ENCODE measurements at places on chromosomes 3 and 15.

DNA sequence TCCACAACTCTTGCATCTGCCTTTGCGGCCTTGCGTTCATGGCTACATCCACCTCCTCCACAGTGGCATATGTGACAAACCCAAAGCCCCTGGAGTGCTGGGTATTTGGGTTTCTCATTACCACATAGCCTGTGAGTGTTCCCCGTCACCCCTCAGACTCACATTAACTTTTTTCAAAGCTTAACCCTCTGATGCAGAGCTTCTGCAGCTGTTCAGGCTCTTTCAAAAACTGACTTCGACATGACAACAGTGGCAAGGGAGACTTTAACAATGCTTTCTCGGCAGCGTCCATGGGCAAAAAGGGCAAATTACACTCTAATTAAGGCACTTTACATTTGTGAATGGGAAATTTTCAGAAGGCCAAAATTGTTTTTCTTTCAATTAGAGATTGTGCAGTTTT is 343.2 kb downstream of the UNC13C start:
- no peak for DNase-seq

DNA sequence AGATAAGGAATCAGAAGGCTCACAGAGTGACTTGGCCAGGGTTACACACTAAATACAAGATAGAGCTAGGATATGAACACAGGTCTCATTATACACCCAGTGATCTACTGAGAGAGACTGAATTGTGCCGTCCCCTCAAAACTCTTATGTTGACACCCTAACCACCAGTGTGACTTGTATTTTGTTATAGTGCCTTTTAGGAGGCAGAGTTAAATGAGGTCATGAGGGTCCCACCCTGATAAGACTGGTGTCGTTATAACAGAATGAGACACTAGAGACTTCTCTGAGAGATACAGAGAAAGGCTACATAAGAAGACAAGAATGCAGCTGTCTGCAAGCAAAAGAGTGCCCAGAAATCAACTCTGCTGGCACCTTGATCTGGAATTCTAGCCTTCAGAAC is 12.6 kb downstream of the KPNA1 start:
- DNase-seq = no peak

GRCh38 chr3:144852999-144853398 is 881.4 kb downstream of the DIPK2A start:
- no peak for DNase-seq

DNA sequence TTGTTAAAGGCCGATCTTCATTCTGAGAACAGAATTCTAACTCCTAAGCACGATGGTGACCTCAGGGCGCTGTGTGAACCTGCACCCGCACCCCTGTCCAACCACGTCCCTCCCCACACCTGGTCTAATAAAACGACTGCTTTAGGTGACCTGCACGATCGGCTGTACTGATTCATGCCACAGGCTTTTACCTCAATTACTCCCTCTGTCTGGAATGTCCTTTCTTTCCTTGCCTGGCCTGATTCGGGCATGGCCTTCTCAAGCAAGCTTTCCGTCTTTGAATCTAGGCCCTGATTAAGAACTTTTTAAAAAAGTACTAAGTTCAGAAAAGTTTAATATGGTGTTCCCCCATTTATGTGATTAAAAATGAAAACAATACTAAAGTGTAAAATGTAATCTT is 842 bp upstream of the U2SURP start:
- peak; percentile 39 for DNase-seq

GRCh38 chr3:180854887-180855286 is 57.6 kb upstream of the FXR1 start:
- DNase-seq = no peak

- DNase-seq = no peak
These were observed 55.9 kb downstream of the LIPC start for GRCh38 chr15:58487724-58488120.

DNA sequence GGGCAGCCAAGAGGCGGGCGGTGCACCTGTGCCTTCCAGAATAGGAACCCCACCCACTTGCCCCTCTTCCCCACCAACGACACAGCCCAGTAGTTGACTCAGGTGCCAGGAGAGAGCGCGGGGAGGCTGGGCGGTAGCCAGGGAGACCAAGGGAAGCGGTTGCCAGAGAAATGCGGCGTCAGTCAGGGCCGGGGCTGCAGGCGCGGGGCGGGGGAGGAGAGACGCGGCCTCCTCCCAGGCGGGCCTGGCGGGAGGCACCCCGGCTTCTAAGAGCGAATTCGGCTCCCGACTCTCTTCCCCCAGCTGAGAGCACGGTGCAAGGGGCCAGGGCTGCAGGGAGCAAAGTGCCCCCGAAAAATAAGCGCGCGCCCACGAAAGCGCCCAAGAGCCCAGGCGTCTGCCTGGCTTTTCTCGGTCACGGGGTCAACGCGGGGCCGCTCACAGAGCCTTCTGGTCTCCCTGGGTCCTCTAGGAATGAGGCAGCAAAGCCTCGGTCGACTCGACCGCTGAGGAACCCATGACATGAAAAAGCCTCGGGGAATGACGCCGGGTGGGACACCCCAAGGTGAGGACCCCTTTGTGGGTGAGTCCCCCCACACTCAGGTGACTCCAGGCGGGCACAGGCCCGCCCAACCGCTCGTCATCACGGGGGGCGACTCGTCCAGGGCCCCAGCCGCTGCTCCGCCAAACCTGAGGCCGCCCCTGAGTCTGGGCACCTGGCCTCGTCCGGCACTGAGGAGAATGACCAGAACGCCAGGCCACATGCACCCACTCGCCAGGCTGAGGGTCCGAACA is 716 bp downstream of the CPEB1 start:
- no peak for DNase-seq

GRCh38 chr15:41827290-41827879 is 507 bp upstream of the JMJD7 start:
- DNase-seq = no peak

GRCh38 chr15:86004061-86004460 is 75.6 kb upstream of the AGBL1 start:
- DNase-seq = no peak

DNA sequence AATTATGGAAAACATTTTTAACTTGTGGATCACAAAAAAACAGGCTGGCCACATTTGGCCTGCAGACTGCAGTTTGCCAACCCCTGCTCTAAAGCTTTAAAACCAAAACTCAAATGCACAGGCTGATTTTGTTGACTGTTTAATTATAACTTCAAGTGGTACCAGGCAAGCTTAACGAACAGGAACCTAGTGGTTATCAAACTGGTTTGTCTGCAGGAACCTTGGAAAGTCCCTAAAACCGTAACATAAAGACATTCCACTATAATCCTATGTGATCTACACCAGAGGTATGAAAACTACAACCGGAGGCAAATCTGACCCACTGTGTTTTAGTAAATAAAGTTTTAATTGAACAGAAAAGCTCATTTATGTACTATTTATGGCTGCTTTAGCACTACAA is 52.4 kb downstream of the TBL1XR1 start:
- no peak for DNase-seq

DNA sequence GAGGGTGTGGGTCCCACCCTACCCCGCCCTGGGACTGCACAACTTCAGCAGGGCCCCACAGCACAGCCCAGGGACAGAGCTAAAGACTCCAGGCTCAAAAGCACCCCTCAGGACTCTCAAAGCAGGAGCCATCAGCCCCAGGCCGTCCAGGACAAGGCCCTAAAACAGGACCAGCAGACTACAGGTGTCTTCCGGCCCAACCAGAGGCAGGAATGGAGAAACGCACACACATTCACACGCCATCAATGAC is 26.1 kb downstream of the ATRIP start:
- no peak for DNase-seq

- DNase-seq = no peak
These were observed 97.8 kb downstream of the CHSY1 start for GRCh38 chr15:101153801-101154656.

DNA sequence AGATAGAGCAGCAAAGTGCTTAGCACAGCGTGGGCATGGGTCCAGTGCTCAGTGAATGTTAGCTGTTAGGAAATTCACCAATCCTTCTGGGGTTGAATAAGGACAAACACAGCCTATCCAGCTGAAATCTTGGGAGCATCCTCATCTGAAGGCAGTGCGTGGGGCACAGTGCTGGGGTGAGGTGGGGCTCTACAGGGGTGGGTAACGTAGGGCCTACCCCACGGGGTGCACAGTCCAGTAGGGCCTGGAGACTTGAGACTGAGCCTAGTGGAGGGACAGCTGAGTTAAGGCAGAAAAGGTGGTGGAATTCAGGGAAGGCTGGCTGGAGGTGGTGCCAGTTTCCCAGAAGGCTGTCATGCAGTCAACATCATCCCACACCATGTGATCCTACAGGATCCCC is 73.0 kb downstream of the ISG20 start:
- no peak for DNase-seq

DNA sequence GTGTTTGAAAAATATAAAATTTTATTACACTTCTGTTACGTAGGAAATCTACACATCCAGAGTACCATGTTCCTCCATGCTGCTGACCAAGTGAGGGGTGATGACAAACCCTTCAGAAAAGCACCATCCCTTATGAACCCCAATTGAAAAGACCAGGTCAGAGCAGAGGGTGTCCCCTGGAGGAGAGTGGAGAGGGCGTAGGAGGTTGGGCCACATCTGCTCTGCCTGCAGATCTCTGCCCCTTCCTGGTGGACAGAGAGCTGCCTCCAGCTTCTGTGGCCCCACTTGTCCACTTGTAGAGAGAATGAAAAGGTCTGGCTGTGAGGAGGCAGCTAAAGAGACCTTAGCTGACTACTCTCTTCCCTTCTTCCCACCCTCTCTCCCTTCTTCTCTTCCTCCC is 55.5 kb downstream of the GLDN start:
- DNase-seq = no peak

DNA sequence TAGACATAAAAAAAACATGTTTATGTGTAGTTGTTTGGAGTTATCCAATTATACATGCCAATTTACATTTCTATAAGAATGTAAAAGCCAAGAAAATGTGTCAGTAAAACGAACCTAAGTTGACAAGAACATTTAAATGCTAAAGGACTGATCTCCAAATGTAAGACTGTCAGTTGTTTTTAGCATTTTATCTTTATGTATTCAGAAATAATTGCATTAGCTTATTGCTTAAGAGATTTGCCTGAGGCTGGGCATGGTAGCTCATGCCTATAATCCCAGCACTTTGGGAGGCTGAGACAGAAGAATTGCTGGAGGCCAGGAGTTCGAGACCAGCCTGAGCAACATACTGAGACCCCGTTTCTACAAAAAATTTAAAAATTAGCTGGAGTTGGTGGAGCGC is 26.9 kb downstream of the PXK start:
- no peak for DNase-seq

DNA sequence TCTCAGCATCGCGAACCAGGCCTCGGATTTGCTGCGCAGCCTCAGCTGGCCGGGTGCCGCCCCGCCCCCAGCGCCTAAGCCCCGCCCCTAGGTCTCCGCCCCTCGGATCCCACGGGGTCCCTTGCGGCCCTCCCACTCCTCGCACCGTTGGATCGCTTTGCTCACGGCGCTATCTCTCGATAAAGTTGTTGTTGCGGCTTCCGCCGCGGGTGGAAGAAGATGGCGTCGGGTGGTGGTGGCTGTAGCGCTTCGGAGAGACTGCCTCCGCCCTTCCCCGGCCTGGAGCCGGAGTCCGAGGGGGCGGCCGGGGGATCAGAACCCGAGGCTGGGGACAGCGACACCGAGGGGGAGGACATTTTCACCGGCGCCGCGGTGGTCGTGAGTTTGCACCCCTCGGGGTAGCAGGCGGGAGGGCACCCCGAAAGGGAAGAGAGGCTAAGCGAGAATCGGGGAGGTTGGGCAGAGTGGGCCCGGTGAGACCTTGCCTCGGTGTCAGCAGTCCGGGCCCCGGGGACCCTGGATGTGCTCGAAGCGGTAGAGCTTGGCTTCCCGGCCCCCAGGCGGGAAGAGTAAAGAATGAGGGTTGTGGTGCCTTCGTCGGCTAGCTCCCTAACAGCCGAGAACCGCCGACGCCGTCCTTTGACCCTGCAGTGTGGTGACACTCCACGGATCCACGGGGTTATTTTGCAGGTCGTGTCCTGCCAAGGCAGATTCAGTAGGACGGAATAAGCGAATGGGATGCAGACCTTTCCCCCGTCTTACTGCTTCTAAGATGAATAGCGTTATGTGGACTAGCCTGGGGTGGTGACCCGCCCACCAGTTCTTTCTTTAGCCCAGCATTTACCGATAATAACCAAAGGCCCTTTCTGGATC is at the start of gene SNX1:
SNX1 (plus strand) TSS at position 188 of the 873 bp plus-strand sequence; CDS start at position 220, 32 bp downstream.
- peak; percentile 96 for DNase-seq

- DNase-seq = peak; percentile 38
These were observed 13.0 kb downstream of the TGM5 start for GRCh38 chr15:43253431-43254403.

GRCh38 chr3:73508330-73508954 is 116.3 kb downstream of the PDZRN3 start:
- peak; percentile 81 for DNase-seq

DNA sequence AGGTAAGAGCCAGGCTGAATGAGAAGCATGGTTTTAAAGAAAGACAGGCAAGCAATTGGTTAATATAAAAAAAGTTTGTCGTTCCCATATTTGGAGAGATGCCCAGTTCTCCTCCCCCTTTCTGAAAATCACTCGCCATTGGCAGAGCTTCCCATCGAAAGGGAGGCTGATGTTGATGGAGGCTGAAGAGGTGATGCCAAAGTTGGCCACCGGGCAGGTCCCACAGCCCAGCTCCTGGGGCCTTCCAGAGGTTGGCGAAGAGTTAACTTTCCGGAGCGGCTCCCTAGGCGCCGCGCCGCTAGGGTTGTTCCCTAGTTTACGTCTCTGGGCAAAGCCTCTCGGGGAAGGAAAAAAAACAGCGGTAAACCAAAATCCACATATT is 793 bp downstream of the PCOLCE2 start:
- peak; percentile 43 for DNase-seq

DNA sequence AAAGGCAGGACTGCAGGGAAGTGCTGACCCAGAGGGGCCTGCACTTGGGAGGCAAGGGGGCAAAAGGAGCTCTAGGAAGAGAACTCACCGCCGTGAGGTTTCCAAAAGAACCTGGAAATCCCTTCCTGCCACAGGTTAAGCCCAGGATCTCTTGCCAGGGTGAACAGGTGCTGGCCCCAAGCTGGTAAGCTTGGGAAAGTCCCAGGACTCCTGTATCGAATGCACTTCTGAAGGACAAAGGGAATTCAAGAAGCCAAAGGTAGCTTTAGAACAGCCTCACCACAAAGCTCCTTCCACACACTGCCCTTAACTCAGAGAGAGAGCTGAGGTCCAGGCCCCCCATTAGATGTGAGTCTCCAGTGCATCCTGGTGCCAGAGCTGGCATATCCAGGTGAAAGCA is 11.9 kb upstream of the SKIC8 start:
- DNase-seq = no peak

DNA sequence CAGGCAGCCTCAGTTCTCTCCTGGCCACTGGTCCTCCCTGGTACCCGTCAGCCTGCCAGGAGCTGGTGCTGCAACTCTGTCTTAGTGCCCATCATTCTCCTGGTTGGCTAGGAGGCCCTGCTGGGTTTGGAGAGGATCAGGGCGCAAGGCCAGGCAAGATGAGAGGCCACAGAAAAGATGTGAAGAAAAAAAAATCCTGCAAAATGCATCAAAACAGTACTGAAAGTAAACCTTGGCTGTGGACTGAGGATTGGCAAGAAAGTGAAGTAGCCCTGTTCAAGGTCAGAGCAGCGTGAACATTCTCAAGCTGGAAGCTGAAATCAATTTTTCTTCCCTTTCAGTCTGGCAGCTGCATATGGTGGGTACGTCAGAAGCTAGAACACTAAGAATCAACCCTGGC is 74.2 kb downstream of the GTF2E1 start:
- no peak for DNase-seq

GRCh38 chr15:65796610-65797078 is 4.6 kb upstream of the DENND4A start:
- peak; percentile 82 for DNase-seq

- DNase-seq = peak; percentile 7
These were observed 73.7 kb upstream of the MB21D2 start for GRCh38 chr3:192991356-192991755.

GRCh38 chr15:31292391-31293015 is 34.1 kb upstream of the KLF13 start:
- peak; percentile 16 for DNase-seq
